PC-3 (cell line): ENCODE measurements at places on chromosomes 12 and 14. TPM values are rescaled to one million over a fixed set of nuclear protein-coding genes. Genes with fewer than 3 reads are reported as not detected.

- DNase-seq: no peak
These were observed 262.5 kb upstream of the TMEM132C start for GRCh38 chr12:128004383-128004938.

DNA sequence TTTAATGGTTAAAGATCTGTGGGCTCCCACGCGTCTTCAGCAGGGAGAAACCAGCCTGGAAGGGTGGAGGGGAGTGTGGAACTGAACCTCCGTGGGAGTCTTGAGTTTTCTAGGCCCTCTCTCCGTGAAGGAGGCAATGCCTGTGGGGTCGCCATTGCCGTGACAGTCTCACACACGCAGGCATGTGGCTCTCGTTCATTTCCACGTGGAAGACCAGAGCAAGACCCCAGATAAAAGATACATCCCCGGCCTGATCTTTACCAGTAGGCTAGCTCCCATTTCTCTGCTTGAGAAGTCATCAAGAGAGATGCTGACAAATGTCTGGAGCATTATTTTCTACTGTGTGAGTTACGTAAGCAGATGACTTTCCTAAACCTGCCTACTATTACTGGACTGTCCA, 491.7 kb upstream of the LMO3 start:
- DNase-seq: no peak

DNA sequence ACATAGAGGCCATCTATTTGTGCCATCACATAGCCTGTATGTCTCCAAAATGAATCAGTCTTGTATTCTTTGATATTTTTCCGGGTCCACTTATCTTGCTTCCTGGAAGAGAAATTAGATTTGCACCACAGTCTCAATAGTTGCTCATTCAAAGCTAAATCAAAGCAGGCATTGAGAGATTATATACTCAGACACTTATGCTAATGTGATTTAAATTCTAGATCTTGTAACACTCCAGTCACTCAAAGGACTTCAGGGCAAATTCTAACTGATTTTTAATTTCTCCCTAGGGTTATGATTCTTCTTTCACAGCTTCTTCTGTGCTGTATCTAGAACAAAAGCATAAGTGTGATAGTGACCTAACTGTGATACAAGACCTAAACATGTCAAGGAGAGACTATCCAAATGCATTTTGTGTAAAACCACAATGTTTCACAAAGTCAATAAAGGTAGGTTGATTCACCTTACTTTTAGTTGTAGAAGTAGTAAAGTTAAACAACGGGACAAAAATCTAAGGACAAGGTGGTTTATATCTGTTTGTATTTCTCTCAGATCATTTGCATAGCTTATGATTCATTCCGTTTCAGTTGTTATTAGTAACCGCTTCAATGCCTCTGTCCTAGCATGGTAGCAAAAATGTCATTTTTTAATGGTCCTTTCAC, 26.8 kb downstream of the PLBD1 start:
- DNase-seq: peak; percentile 73

Gene DPPA3
- total RNA-seq: not detected in 2 replicates

Gene ST8SIA1
- not detected in 2 replicates for total RNA-seq

Gene SFSWAP
- 57.5 and 64.3 TPM in 2 replicates for total RNA-seq
